ENCODE measurements at places on chromosomes 1 and 21.

- DNase-seq: no peak
Observed at GRCh38 chr1:32349211-32349708, 13.0 kb downstream of the FAM229A start.

GRCh38 chr1:29964718-29965533, 728.6 kb downstream of the PTPRU start:
- no peak for DNase-seq

DNA sequence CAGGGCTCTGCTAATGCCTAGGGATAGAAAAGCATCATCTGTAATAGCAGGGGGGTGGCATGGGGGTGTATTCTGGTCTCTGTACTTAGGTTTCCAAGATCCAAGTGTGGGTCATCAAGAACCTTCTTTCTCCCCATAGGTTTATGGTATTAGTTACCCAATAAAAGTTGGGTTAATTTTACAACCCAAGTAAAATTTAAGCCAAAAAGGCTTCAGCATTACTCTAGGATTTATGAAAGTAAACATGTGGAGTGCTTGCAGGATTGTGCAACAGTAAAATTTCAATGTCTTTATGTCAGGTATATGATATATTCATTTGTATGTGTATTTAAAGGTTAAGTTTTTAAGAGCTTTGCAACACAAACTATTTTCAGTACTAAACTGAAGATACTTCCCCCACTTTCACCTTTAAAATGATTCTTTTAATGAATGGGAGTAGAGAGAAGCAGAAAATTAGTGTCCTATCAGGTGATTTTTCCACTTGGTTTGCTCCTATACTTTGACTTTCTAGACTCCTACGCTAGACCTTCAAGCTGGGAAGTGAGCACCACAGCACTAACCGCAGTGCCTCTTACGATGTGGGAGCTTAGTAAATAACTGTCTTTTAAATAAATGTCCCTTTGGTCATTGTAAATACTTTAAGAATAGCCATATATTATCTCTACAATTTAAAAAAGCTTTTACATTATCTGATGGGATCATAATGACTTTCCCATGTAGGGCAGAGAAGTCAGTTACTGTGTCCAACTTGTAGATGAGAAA, 67.8 kb upstream of the UBE2U start:
- DNase-seq: no peak

- no peak for DNase-seq
Observed at GRCh38 chr1:3553166-3553939, 58.0 kb downstream of the MEGF6 start.

DNA sequence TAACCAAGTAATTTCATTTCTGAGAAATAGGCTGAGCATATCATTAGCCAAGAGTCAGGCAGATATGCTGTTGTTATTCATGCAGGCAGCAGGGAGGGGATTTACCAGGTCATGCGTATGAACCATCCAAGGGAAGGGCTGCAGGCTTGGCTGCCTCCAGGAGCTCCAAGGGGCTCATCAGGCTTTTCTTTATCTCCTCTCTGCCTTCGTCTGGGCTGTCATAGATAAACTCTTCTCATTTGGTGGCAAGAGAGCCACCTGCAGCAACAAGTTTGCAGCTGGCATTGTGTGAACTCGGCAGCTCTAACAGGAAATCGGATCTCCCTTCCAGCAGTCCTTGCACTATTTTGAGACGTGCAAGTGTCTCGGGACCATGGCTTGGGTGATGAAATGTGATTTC, 7.5 kb downstream of the CCDC27 start:
- no peak for DNase-seq

GRCh38 chr1:184747089-184747955, 7.3 kb downstream of the EDEM3 start:
- no peak for DNase-seq

- no peak for DNase-seq
Observed at GRCh38 chr1:229159668-229160544, 111.0 kb upstream of the RAB4A start.

- no peak for DNase-seq
Observed at GRCh38 chr1:15305468-15305770, 58.4 kb downstream of the FHAD1 start.

GRCh38 chr1:157195521-157196244, 57.5 kb upstream of the ETV3 start:
- DNase-seq: no peak

DNA sequence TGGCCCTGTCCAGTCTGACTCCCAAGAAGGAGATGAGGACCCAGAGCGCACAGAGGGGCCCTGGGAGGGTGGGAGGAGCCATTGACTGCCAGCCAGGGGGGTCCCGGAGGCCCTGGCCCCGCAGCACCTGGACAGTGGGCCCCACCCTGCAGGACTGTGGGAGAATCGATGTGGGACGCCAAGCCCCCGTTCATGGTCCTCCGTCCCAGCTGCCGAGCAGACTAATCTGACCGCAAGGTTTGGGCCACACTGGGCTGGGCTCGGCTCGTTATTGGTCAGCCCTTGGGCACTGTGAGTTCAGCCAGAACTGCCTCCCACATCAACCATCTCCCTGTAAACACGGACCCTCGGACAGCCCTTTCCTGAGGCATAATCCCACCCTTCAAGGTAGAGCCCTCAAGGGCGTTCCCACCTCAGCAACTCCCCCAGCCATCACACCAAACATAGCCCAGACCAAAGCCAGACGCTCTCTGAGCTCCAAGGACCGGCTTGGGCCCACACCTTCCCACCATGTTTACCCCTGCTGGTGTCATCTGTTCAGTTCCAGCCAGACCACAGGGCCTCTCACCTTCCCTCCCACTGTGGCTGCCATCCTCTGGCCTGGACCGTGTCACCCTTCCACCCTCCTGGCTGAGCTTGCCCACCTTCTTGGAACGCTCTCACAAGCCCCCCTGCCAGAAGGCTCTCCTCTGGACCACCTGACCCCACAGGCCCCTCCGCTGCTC, 16.2 kb upstream of the POFUT2 start:
- DNase-seq: no peak
